Cortex of kidney (tissue), 1 donor: ENCODE measurements at places on chromosomes 5 and 9.

DNA sequence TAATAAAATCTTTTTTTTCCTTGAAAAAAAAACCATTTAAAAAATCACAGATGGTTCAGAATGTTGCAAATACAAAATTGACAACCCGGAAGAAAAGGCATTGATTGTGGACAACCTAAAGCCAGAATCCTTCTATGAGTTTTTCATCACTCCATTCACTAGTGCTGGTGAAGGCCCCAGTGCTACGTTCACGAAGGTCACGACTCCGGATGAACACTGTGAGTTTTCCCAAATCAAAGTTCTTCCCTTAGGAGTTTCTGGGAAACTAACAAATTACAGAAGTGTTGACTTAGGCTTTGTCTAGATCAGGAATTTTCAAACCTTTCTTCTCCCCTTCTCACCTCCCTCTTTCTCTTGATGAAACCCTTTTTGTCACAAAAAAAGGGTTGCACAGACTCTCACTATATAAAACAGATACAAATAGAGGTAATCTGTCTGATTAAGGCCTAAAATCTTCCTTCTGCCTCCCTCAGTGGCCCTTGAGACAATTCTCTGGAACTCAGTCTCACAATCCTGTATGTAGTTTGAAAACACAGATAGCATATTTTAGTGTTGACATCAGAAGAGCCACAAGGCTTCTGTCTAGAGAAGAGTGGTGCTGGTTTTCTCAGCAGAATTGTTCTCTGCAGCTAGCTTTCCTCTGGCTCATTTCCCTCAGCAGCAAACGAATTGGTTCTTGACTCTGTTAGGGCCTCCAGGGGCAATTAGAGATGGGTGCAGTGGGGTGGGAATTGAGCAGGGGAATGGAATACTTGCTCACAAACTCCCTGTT lies 79.5 kb downstream of the OSMR start:
- DNase-seq: no peak

DNA sequence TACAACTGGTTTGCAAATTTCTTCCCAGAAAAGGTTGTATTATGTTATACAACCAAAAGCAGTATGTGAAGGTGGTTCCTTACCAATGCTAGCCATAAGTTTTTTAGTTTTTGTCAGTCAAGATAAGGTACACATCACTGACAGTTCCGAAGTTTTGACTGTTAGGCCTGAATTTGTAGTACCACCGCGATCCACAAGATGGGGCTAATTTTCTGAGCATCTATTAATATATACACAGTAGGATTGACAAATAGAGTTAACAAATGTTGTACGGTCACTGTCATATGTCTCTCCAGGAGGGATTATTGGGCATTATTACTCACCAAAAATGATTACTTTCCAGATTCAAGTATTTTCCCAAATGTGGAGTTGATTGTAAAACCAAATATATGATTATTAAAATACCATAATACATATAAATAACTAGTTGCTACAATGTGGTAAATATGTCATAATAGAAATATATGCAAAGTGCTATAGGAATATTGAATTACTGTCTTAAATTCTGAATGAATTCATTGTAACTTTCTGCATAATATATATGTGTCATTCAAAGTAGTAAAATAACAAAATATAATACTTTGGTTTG lies 28.4 kb upstream of the LRRC19 start:
- DNase-seq: no peak

GRCh38 chr9:113409883-113410206 lies 630 bp downstream of the POLE3 start:
- DNase-seq: no peak

GRCh38 chr9:3181049-3181953 lies 337.4 kb upstream of the PUM3 start:
- no peak for DNase-seq

- DNase-seq: no peak
Observed at GRCh38 chr9:72038890-72039410, 21.5 kb downstream of the C9orf57 start.

DNA sequence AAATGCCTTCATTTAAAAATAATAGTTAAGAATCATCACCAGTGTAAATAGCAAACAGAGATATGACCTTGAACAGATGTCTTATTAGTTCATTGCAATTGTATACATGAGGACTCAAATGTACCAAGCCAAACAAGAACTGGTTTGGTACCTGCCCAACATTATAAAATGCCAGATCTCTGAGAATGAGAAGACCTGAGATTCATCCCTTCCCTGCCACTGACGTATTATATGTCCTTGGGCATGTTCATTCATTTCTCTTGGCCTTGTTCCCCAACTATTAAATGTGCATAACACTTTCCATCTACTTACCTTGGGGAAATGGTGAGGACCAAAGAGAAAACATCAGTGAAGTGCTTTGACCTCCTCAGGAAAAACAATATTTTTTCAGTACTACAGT lies 33.6 kb upstream of the ERBIN start:
- no peak for DNase-seq

- no peak for DNase-seq
Observed at GRCh38 chr5:165232509-165233028, 1727.2 kb downstream of the MAT2B start.

GRCh38 chr5:112109331-112110007 lies 309.6 kb downstream of the EPB41L4A start:
- DNase-seq: no peak
